GM12878 (cell line): ENCODE measurements at places on chromosomes 6 and 20.

- no peak for DNase-seq
- peaks cover 9% of the 10 kb centered on the region for H3K4me1 ChIP-seq
- no peak overlapping the region for H3K27ac ChIP-seq
- H3K27me3 ChIP-seq, result no peaks in the 10 kb centered on the region
- peak overlapping the region; percentile 9; the same call in 1 of the 2 replicates for H3K4me3 ChIP-seq
- H3K36me3 ChIP-seq, result no peaks in the 10 kb centered on the region
Observed at GRCh38 chr6:127483399-127484055, 24.3 kb upstream of the KIAA0408 start.

GRCh38 chr20:14334306-14334930 is 3.0 kb downstream of the FLRT3 start:
- DNase-seq, result no peak
- no peak overlapping the region for H3K4me3 ChIP-seq
- no peaks in the 10 kb centered on the region for H3K27me3 ChIP-seq
- H3K36me3 ChIP-seq, result no peaks in the 10 kb centered on the region

- H3K27me3 ChIP-seq, result no peaks in the 10 kb centered on the region
- H3K4me3 ChIP-seq, result no peak overlapping the region
- DNase-seq, result no peak
- no peaks in the 10 kb centered on the region for H3K4me1 ChIP-seq
- no peaks in the 10 kb centered on the region for H3K36me3 ChIP-seq
Observed at GRCh38 chr20:6689339-6689973, 78.0 kb upstream of the BMP2 start.

DNA sequence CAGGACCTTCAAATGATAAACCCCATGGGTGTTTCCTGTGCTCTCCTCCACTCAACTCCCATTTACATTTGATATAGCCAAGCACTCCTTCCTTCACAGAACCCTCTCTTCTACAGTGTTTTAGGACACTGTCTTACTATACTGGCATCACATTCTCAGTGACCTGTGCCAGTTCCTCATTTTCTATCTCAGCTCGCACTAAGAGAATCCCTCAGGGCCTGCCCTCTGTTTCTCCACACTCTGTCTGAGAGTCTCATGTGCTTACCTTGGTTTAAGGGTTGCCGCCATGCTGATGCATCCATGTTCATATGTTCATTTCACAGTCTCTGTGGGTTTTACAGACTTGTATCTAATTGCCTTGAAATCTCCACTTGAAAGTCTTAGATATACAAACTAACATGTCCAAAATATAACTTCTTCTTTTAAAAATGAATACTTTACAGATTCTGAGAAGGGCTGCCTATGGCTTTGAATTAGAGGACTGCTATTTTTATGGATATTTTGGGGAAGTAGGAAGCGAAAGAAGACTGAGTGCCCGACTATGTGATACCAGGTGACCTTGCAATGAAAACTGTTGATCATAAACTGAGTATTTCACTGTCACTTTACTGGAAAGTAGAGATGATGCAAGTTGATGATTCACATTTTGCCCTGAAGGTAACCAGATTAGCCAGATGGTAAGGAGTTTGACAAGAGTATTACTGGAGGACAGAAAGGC is 153.1 kb upstream of the SIM1 start:
- no peak overlapping the region for H3K4me3 ChIP-seq
- no peak overlapping the region for H3K27ac ChIP-seq
- no peaks in the 10 kb centered on the region for H3K27me3 ChIP-seq
- H3K36me3 ChIP-seq, result no peaks in the 10 kb centered on the region; the same call in 1 of the 2 replicates
- DNase-seq, result no peak
- H3K4me1 ChIP-seq, result 0 out of 2 replicates have a peak, but pooled peaks cover 2% of the 10 kb centered on the region

DNA sequence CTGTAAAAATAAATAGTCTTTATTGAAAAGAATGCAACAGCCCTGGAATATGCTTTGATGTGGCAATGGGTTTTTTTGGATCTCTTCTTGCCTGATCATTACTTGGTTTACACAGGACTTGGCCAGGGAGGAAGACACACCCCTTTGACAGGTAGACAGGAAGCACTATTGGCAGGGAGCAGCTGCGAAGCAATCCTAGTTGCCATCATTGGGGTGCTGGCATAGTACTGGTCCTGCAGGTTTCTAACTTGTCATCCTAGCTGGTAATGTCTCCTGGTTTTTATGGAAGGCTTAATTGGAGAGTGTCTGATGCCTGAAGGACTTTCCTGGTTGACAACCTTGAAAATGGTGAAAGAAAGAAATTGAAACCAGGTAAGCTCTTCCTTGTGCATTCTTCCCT is 71.2 kb upstream of the CCN6 start:
- no peaks in the 10 kb centered on the region for H3K27me3 ChIP-seq
- DNase-seq, result no peak
- no peaks in the 10 kb centered on the region for H3K36me3 ChIP-seq
- H3K27ac ChIP-seq, result no peak overlapping the region
- H3K4me3 ChIP-seq, result no peak overlapping the region

DNA sequence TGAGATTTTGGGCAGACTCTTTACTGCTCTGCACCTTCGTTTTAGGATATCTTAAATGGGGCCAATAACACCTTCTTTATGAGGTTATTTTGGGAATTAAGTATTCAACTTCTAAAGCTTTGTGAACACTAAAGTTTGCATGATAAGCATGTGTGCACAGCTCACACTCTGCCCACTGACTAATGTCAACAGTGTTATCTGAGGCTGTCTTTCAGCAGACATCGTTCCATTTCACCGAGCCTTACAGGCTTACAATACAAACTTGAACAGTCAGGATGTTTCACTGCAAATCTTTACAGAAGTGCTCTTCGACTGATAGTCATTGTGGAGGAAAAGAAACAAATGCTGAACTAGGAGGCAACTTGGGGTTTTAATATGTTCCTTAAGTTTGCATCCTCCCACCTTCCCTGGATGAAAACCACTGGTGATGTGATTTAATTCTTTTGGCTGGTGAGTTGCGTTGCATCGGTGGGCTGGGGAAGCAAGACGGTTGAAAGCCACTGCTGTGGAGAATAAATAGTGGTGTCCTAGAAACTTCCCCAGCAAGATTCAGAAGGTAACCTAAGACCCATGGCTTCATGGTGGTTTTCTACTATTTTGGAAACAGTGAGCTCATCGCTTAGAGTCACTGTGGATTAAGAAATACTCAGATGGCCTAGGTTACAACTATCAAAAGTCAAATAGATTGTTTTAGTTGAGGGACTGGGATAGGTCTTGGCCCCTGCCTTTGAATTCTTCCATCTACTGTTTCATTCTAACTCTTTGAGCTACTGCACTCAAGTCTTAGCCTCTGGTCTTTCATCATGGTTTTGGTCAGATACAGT is 167.2 kb upstream of the MAP3K7 start:
- no peak overlapping the region for H3K4me3 ChIP-seq
- no peaks in the 10 kb centered on the region for H3K4me1 ChIP-seq
- no peaks in the 10 kb centered on the region for H3K36me3 ChIP-seq
- no peak overlapping the region for H3K27ac ChIP-seq

- no peak for DNase-seq
- H3K4me1 ChIP-seq, result no peaks in the 10 kb centered on the region
- no peaks in the 10 kb centered on the region for H3K27me3 ChIP-seq
- H3K27ac ChIP-seq, result no peak overlapping the region
- no peaks in the 10 kb centered on the region for H3K36me3 ChIP-seq
- no peak overlapping the region for H3K4me3 ChIP-seq
Observed at GRCh38 chr6:56357616-56358373, 110.4 kb upstream of the COL21A1 start.

DNA sequence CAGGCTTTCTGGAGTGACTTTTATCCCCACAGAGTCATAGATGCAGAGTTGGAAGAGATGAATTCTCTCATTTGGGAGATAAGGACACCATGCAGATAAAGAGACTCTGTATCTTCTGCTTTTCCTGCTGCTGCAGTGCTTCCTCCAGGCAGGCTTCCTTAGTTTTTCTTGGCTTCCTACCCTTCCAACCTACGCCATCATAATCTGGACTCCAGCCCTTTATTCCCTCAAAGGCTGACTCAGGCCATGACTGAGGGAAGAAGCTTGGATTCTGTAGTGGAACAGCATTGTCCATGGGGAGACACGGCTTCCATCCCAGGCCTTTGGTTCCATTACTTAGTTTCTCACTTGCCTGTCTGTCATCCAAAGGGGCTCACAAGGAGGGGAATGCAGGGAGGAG is 6.5 kb upstream of the RNF24 start:
- H3K36me3 ChIP-seq, result no peaks in the 10 kb centered on the region
- H3K4me3 ChIP-seq, result no peak overlapping the region
- H3K4me1 ChIP-seq, result peaks cover 13% of the 10 kb centered on the region

DNA sequence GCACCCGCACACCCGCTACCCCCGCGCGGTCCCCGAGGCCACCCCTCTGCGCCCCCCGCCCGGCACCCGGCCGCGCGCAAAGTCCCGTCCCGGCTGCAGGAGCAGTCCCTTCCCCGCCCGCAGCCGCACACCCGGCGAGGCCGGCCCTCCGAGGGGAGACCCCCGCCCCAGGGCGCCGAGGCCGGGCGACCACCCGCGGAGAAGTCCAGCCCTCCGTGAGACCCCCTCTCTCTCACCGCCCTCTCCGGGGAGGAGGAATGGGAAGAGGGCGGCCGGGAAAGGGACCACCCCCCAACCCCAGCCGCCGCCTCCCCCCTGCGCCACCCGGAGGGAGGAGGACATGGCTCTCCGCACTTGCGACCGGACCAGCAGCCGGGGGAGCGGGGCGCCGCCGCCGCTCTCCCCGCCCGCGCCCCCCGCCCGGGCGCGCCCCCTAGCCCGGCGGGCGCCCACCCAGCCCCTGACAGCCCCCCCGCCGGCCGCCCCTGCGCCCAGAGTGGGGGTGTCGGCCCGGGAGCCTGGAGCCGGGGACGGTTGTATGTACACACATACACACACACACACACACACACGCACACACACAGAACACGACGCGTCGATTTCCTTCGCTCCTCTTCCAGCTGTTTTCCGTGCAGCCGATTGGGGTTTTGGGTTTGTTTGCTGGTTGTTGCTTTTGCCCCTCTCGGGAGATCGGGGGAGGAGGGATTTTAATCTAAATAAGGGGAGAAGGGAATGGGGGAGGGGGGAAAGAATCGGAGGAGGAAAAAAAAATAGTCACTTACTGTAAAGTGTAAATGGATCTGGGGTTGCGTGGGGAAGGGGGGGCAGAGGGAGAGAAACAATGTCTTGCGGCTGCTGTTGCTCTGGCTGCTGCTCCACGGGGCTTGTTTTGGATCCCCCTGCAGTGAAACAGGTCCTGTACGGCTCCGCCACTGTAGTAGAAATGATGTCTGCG is at the start of gene ATXN1:
ATXN1 (minus strand) TSS at position 945 of the 955 bp plus-strand sequence.
- peak within 1 kb of the TSS; percentile 68 for H3K27ac ChIP-seq
- H3K4me1 ChIP-seq, result peaks cover 8% of the 10 kb centered on the region; the same call in 1 of the 2 replicates
- H3K4me3 ChIP-seq, result peak within 1 kb of the TSS; percentile 93
- H3K36me3 ChIP-seq, result no peaks in the 10 kb centered on the region
- H3K27me3 ChIP-seq, result no peaks in the 10 kb centered on the region

GRCh38 chr6:82204020-82204419 is 43.5 kb downstream of the IBTK start:
- H3K36me3 ChIP-seq, result no peaks in the 10 kb centered on the region
- no peak overlapping the region for H3K27ac ChIP-seq
- H3K4me3 ChIP-seq, result no peak overlapping the region
- DNase-seq, result no peak
- H3K4me1 ChIP-seq, result no peaks in the 10 kb centered on the region

GRCh38 chr6:11525468-11526155 is 11.9 kb upstream of the TMEM170B start:
- H3K27ac ChIP-seq, result no peak overlapping the region
- H3K36me3 ChIP-seq, result no peaks in the 10 kb centered on the region
- no peaks in the 10 kb centered on the region for H3K27me3 ChIP-seq
- H3K4me1 ChIP-seq, result no peaks in the 10 kb centered on the region

DNA sequence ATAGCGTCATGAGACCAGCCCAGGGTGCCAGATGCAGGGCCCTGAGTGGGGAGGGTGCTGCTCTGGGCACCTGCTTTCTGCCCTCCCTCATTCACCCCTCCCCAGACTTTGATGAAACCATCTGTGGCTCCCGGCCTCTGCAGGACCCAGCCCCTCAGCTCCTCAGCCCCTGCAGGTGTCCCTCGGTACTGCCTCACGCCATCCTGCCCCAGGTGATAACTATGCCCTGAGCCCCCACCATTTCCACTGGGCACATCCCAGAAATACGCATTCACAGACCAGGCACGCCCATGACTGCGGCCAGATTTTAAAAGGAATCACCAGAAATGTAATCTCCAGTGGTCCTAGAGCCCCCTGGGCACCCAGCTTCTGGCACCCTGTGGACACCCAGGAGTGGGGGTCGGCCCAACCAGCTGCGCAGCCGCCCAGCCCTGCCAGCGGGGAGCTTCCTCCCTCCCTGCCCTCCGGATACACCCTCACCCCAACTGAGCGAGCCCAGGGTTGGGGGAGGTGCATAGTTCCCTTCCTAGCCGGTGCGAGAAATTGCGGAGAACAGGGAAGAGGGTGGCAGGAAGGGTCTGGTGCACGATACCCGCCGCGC is 615 bp upstream of the NTSR1 start:
- H3K27me3 ChIP-seq, result no peaks in the 10 kb centered on the region; the same call in 1 of the 2 replicates
- no peaks in the 10 kb centered on the region for H3K4me1 ChIP-seq
- DNase-seq, result no peak
- H3K36me3 ChIP-seq, result no peaks in the 10 kb centered on the region
- H3K27ac ChIP-seq, result no peak overlapping the region
- no peak overlapping the region for H3K4me3 ChIP-seq

GRCh38 chr6:118502169-118502568 is 45.9 kb upstream of the PLN start:
- H3K4me3 ChIP-seq, result no peak overlapping the region
- H3K36me3 ChIP-seq, result no peaks in the 10 kb centered on the region
- no peak overlapping the region for H3K27ac ChIP-seq
- no peaks in the 10 kb centered on the region for H3K27me3 ChIP-seq
- DNase-seq, result no peak
- H3K4me1 ChIP-seq, result no peaks in the 10 kb centered on the region

- H3K4me1 ChIP-seq, result peaks cover 13% of the 10 kb centered on the region; the same call in 1 of the 2 replicates
Observed at GRCh38 chr6:108635505-108636226, 74.9 kb downstream of the FOXO3 start.

DNA sequence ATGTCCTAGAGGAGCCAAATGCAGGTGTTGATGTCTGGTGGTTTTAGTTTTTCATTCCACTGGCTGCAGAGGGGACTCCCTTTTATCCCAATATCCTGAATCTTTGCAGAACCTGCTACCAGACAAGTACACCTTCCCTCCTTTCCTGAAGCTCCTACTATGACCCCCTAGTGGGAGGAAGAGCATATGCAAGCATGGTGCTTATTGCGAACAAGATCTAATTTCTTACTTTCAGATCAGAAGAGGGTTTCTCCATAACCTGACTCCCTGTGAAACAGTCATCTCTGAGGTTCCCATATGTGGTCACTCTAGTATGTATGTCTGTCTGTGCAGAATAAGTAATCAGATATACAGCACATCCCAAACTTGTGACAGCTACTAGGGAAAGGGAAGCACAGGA is 277.2 kb downstream of the ARHGAP18 start:
- no peak overlapping the region for H3K27ac ChIP-seq
- no peaks in the 10 kb centered on the region; the same call in 1 of the 2 replicates for H3K27me3 ChIP-seq
- no peak for DNase-seq
- no peaks in the 10 kb centered on the region for H3K4me1 ChIP-seq
- H3K36me3 ChIP-seq, result no peaks in the 10 kb centered on the region
